ENCODE measurements at places on chromosomes 16 and 17.
A peak's percentile ranks its signal among the peaks of the same experiment; 100 is the strongest.

- DNase-seq: no peak
Measured at GRCh38 chr16:87939562-87940423, 3.5 kb upstream of the CA5A start.

DNA sequence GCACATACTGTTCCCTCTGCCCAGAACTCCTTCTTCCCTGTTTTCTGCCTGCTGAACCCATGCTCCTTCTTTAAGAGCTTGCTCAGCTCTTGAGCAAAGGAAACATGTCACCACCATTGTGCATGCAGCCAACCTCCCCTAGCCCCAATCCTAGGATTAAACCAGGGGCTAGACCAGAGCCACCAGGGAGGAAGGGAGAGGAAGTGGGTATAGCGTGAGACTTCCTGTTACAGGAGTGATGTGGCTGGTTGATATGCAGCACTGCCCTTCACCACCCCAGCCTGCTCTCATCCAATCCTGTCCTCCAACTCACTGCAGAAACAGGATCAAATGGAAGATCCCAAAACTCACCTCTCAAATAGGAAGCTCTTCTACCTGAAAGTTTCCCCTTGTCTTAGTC, 67.1 kb upstream of the CDH5 start:
- no peak for DNase-seq

- DNase-seq: no peak
Measured at GRCh38 chr16:76210157-76210556, 67.0 kb upstream of the CNTNAP4 start.

DNA sequence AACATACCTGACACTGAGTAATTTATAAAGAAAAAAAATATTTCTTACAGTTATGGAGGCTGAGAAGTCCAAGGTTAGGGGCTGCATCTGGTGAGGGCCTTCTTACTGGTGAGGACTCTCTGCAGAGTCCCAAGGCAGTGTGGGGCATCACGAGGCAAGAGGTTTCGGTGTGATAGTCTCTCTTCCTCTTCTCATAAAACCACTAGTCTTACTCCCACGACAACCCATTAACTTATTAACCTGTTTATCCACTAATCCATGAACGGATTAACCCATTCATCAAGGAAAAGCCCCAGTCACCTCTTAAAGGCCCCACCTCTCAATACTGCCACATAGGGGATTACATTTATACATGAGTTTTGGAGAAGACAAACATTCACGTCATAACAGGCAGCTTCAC, 20.1 kb downstream of the CIITA start:
- no peak for DNase-seq

DNA sequence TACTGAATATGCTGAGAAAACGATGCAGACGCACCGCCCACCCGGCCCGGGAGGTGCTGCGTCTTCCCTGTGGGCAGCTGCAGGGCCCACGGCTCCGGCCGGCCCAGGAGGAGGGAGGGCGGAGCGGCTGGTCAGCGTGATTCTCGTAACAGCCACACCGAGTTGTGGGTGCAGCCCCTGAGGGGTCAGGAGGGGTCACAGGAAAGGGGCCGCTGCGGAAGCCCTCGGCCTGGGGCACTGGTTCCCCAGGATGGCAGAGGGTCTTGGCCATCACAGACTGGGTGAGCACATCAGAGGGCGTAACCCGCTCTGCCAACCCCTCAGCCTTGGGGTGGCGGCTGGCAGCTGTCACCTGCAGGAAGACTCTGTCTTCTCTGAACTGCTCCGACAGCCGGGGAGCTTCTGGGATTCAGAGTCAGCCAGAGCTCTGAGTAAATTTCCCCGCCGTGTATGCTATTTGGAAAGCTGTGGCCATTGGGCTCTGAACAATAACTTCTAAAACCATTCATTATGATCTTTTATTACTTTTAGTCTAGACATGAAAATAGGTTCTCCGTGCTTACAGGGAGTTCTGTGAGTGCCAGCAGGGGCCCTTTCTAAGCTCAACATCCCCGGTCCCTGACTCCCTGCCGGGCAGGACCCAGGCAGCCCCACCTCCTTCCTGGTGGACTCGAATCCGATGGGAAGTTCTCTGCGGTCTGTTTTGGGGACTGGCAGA, 87.4 kb upstream of the CHMP6 start:
- no peak for DNase-seq

DNA sequence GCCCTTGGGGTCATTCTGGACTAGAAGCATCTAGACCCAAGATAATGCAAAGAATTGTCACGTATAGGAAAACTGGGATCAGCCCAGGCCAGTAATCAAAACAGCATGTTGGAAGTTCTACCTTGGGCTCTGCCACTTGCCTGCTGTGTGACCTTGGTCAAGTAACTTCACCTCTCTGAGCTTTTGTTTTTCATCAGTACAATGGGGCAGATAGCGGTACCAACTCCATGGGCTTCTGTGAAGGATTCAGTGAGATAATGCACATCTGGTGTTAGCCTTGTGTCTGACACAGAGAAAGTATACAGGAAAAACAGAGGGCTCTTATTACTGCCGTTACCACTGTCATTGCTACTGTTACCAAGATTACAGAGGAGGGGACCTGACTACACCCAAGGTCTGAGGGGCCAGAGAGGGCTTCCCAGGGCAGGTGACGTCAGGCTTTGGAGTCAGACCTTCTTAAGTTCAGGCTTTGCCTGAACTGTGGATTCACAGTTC, 24.6 kb downstream of the CMIP start:
- no peak for DNase-seq

DNA sequence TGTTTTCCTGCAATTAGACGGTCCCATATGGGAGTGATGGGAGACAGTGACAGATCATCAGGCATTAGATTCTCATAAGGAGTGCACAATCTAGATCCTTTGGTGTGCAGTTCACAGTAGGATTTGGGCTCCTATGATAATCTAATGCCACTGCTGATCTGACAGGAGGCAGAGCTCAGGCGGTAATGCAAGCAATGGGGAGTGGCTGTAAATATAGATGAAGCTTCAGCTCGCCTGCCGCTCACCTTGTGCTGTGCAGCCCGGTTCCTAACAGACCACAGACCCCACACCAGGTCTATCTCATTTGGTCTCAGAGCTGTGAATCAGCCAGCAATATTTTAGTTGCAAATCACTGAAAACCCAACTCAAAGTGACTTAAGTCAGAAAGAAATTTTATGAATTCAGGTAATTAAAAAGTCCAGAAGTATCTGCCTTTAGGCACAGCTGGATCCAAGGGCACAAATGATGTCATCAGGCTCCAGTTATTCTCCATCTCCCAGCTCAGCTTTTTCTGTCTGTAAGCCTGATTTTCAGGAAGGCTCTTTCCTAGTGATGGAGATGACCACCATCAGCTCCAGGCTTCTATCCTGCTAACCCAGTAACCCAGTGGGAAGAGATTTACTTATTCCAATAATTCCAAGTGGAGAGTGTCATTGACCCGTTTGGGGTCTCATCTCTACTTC, 3.3 kb downstream of the CHP2 start:
- DNase-seq: no peak

DNA sequence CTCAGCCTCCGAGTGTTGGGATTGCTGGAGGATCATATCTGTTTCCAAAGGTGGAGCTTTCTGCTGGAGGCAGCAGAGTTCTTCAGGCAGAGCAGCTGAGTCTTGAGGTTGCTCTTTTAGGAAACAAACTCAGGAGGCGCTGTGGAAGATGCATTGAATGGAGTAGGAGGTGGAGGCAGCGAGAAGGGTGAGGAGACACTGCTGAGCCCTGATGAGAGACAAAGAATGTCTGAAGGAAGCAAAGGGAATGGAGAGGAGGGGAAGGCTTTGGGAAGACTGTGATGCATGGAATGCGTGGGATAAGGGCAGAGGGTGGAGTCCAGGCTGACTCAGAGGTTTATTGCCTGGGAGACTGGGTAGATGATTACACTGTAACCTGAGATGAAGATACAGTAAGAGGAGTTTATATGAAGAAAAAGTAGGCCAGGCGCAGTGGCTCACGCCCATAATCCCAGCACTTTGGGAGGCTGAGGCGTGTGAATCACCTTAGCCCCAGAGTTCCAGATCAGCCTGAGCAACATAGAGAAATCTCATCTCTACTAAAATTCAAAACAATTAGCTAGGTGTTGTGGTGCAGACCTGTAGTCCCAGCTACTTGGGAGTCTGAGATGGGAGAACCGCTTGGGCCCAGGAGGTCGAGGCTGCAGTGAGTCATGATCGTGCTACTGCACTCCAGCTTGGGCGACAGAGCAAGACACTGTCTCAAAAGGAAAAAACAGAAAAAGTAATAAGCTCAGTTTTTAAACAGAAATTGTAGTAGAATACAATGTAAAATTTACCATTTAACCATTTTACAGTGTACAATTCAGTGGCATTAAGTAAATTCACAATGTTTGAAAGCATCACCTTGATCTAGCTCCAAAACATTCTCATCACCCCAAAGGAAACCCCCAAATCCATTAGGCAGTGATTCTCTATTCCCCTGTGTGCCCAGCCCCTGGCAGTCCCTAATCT, 17.8 kb upstream of the TMEM219 start:
- peak; percentile 97 for DNase-seq

DNA sequence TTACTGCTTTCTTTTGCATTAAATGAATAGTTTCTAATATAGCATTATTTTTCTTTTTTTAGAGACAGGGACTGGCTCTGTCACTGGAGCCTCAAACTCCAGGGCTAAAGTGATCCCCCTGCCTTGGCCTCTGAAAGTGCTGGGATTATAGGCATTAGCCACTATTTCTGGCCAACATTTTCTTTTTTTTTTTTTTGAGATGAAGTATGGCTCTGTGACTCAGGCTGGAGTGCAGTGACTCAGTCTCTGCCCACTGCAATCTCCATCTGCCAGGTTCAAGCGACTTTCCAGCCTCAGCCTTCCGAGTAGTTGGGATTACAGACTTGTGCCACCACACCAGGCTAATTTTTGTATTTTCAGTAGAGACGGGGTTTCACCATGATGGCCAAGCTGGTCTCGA, 2.0 kb upstream of the DUXB start:
- no peak for DNase-seq

- DNase-seq: no peak
Measured at GRCh38 chr16:50696575-50697420, 3.4 kb downstream of the NOD2 start.

DNA sequence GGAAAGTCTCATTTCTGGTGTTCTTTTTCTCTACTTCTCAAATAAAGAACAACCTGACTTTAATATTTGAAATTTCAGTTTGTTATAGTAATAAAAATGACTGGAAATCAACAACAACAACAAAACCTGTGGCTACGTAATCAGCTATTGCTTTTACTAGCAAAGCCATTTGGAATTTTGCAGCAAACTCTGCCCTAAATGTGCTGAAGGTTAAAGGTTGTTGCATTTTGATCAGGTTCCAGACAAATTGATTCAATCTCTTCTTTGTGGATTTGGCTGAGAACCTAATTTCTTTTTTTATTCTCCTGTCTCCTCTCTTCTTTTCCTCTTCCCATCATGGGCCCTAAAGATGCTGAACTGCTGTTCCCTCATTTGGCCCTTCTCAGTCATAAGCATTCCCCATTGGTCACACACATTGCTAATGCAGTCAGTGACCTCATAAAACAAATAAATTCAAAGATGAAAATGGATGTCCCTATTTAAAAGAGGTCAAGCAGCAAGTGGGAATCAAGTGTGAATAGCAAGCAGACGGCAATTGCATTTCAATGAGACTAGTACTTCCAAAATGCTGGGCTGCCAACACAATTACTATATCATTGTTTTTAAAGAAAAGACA, 795.1 kb upstream of the CDH8 start:
- DNase-seq: no peak

- no peak for DNase-seq
Measured at GRCh38 chr16:2086812-2087747, 39.3 kb downstream of the TSC2 start.

GRCh38 chr16:63789603-63790002, 1332.3 kb downstream of the CDH11 start:
- no peak for DNase-seq

DNA sequence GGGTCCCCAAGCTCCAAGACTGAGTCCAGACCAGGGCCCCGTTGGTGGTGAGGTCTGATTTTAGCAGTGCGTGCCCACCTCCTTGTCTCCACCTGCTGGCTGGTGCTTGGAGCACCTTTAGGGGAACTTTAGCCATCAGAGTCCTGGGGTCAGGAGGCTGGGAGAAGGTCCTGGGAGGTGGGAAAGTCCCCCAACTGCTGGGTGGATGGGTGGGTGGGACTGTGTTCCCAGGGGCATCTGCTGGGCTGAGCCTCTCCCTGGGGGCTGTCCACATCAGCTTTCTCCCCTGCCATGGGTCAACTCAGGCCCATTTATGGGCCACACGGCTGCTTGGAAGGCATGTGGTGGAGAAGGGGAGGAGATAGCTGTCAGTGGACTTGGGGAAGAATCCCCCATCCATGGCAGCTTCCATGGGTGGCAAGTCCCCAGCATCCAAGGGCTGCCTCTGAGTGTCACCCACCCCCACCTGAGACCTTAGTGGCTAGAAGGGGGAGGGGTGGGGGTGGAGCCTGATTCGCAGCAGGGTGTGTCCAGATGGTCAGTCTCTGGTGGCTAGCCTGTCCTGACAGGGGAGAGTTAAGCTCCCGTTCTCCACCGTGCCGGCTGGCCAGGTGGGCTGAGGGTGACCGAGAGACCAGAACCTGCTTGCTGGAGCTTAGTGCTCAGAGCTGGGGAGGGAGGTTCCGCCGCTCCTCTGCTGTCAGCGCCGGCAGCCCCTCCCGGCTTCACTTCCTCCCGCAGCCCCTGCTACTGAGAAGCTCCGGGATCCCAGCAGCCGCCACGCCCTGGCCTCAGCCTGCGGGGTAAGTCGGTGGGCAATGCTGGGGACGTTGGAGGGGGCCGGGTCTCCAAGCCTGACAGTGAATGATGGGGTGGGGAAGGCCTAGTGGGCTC, at the start of gene TRPV2:
Gene TRPV2 (plus strand): TSS at position 541 of the 894 bp plus-strand sequence. CDS start 2,098 bp downstream, outside the sequence.
- DNase-seq: no peak
